Osteocyte (in vitro differentiated cells): ENCODE measurements at places on chromosomes 3 and 15. TPM values are rescaled to one million over a fixed set of nuclear protein-coding genes. Genes with fewer than 3 reads are reported as not detected.

- no peak overlapping the region for H3K27ac ChIP-seq
- no peaks in the 10 kb centered on the region for H3K36me3 ChIP-seq
- peaks cover 4% of the 10 kb centered on the region for H3K4me1 ChIP-seq
- no peak for DNase-seq
Measured at GRCh38 chr15:100807028-100807427, 72.6 kb upstream of the ALDH1A3 start.

DNA sequence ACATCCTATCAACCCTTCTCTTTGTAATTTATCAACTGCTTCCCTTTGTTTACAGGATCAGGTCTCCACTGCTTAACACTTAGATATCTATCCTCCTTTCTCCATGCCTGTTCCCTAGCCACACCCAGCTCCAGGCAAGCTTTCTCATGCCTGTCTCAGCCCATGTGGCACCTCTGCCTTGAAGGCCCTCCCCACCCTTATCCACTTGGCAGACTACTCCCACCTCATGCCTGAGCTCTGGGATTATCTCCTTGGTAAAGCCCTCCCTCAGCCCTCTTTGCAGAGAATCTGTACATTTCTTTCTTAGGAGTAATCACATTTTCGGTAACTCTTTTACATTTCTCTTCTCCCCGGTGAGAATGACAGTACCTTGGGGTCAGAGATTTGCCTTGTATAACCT lies 96.0 kb downstream of the ATP1B3 start:
- no peak for DNase-seq
- no peak overlapping the region for H3K4me3 ChIP-seq
- no peak overlapping the region for H3K27ac ChIP-seq
- peaks cover 18% of the 10 kb centered on the region for H3K36me3 ChIP-seq
- peaks cover 2% of the 10 kb centered on the region for H3K4me1 ChIP-seq

DNA sequence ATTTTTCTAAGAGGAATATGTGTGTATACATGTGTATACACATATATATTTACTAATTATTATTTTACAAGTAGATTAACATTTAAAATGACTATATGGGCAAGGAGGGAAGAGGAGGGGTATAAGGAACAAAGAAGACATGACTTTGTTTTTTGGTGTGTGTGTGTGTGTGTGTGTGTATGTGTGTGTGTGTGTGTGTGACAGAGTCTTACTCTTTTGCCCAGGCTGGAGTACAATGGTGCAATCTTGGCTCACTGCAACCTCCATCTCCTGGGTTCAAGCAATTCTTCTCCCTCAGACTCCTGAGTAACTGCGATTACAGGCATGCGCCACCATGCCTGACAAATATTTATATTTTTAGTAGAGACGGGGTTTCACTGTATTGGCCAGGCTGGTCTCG lies 2.6 kb upstream of the EOGT start:
- peaks cover 34% of the 10 kb centered on the region for H3K4me1 ChIP-seq
- no peaks in the 10 kb centered on the region for H3K27me3 ChIP-seq
- H3K36me3 ChIP-seq: peaks cover 21% of the 10 kb centered on the region
- no peak for DNase-seq
- no peak overlapping the region for H3K27ac ChIP-seq

GRCh38 chr3:48410205-48411040 lies 19.5 kb downstream of the PLXNB1 start:
- DNase-seq: no peak
- peaks cover 42% of the 10 kb centered on the region for H3K36me3 ChIP-seq
- H3K4me3 ChIP-seq: no peak overlapping the region
- H3K27ac ChIP-seq: no peak overlapping the region
- no peaks in the 10 kb centered on the region for H3K27me3 ChIP-seq

- no peak overlapping the region for H3K27ac ChIP-seq
- no peak overlapping the region for H3K4me3 ChIP-seq
- DNase-seq: no peak
- H3K27me3 ChIP-seq: no peaks in the 10 kb centered on the region
Measured at GRCh38 chr3:63060412-63060811, 185.2 kb upstream of the CADPS start.

The APOD gene
- total RNA-seq: 2.6 and 3.2 TPM in 2 replicates

The GPR149 gene
- total RNA-seq: not detected in 2 replicates

The CXCR6 gene
- not detected in 2 replicates for total RNA-seq

The PRR20G gene
- not detected in 2 replicates for total RNA-seq
